ENCODE measurements at places on chromosomes 3 and 15. TPM values are rescaled to one million over a fixed set of nuclear protein-coding genes. Genes with fewer than 3 reads are reported as not detected.
A peak's percentile ranks its signal among the peaks of the same experiment; 100 is the strongest.

The RAB27A gene
- total RNA-seq, result 14.0 TPM

The SEMA3F gene
- total RNA-seq, result 23.3 TPM

The NR1I2 gene
- total RNA-seq, result 0.10 TPM

The ROPN1 gene
- 0.69 TPM for total RNA-seq

The PLXNB1 gene
- 41.2 TPM for total RNA-seq

The FOXB1 gene
- total RNA-seq, result not detected

The SLC28A1 gene
- not detected for total RNA-seq

The UACA gene
- 105 TPM for total RNA-seq

DNA sequence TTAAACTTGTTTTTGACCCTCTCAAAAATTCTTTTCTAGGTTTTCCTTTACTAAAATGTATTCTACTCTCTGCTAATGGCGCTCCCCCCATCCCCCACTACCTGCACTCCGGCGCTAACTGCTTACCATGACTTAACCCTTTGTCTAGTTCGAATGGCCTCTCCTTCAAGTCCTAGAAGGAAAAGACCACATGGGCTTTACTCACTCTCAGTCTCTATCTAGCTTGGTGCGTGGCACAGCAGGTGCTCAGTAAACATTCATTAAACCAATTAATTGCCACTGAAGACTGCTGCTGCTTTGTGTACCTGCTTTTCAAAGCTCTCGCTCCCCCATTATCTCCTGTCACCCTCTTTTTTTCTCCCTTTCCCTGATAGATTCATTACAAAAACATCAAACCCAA lies 457.7 kb upstream of the THRB start:
- DNase-seq, result no peak

DNA sequence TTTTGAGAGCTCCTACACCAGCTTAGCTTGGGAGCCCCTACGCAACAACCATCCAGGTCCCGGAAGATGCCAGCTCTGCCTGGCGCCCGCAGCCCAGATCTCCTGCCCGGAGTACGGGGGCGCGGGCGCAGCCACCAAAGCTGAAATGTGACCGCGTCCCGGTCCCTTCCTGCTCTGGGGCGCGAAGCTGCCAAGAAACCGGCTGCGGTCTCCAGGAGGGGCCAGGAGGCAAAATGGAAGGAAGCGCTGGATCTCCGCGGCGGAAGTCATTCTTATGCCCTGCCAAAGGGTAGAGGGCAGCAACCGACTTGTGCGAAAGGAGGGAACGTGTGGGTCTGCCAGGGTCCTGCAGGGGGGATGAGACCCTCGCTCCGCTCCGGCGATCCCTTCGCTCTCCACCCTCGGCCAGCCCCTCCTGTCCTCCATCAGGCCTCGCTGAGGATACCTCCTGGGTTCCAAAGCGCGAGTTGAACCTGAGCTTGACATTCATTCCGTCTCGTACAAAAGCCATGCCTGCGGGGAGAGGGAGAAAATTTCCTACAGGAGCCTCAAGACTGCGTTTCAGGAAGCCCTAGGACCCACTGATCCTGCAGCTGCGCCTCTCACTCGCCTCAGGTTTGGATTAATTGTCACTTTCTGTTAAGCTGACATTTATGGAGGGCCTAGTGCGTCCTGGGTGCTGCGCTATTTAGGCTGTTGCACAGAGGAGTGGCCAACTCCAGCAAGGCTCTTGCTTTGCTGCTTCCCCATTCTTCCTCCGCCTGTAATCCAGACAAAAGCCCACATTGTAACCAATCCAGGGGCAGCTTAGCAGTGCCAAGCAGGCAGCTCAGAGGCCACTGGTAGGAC lies 98.3 kb upstream of the VGLL3 start:
- peak; percentile 76 for DNase-seq

DNA sequence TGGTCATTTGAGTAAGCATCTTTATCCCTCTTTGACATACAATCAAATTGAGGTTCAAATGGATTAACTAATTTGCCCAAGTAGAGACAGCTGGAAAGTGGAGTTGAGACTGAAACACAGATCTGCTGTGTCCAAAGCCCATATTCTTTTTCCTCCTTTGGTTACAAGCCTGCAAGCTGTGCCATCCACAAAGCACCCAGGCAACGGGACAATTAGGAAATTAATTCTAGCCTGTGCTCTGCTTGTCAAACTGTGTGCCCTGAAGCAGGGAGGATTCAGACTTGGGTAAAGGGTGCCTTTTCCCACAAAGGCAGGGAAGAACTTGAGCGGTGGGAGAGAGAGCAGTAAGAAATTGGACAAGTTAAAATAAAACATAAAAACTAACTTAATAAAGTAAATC lies 127.9 kb downstream of the DTWD1 start:
- DNase-seq, result no peak

GRCh38 chr3:49484471-49484870 lies 14.4 kb downstream of the DAG1 start:
- DNase-seq, result no peak

DNA sequence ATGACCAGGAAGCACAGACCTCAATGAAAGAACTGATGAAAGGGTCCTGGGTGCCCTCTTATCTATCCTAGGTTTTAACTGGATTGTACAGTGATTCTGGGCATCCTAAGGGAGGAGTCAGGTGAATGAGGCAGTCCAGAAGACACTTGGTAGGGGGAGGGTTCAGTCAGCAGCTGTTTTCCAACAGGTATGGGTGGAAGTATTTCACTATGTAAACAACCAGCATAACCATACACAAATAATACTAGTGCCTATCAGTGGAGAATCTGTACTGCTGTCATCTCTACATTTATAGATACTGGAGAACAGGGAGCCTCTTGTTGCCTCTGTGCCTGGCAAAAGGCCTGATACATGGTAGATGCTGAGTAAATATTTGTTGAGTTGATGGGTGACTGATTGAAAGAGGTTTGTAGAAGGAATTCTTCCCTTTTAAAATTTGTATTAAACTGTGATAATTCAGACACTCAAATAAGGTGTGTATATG lies 328.5 kb downstream of the RBMS3 start:
- DNase-seq, result no peak

- DNase-seq, result no peak
Measured at GRCh38 chr15:66630801-66631351, 65.1 kb upstream of the LCTL start.

DNA sequence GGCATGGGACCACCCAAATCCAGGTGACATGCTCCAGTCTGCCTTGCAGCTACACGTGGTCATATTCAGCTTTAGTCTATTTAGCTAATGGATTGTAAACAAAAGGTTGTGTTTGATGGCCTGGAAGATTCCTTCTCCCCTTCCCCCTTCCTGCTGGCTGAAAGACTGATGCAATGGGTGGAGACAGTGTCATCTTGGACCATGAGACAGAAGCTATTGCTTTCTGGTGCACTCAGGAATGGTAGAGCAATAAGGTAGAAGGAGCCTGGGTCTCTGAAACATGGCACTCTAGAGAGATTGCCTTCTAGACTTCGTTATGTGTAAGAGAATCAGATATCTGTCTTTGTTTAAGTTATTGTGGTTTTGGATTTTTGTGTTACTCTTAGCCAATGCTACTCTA lies 25.7 kb upstream of the PTX3 start:
- no peak for DNase-seq

GRCh38 chr3:16494814-16495431 lies 18.6 kb downstream of the RFTN1 start:
- DNase-seq, result no peak

GRCh38 chr3:97949110-97949485 lies 23.1 kb downstream of the RIOX2 start:
- peak; percentile 11 for DNase-seq

DNA sequence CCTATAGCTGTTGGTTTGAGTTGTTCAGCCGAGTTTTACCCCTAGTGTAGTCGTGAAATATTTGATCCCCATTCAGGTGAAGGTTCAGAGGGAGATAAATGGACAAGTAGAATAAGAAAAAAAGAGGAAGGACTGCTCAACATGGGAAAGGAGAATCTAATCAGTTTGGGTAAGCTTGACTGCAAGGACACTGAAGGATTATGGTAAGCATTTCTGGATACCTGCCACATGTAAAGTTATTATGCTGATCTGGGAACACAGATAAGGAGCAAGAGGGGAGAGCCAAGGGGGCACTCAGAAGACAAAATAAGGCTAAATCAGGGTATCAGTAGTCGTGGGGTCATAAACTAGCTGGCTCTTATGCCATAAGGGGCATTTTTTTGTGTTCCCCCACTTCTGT lies 49.9 kb downstream of the TFG start:
- DNase-seq, result no peak

DNA sequence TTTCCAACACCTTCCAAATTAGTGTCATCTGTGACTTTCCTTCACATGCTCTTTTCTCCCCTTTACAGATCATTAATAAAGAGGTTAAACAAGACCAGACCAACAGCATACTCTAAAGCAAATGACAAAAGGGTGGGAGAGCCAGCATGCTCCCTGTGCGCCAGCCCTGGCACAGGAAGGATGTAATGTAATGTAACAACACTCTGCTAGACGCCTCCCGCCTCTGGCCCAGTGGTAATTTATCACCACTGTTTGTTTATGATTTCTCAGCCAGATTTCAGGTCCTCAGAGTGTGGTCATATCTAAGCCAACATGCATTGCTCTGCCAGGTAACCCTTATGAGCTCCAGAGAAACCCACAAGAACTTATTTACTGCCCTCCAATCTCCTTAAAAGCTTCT lies 189.5 kb upstream of the WNT5A start:
- no peak for DNase-seq

DNA sequence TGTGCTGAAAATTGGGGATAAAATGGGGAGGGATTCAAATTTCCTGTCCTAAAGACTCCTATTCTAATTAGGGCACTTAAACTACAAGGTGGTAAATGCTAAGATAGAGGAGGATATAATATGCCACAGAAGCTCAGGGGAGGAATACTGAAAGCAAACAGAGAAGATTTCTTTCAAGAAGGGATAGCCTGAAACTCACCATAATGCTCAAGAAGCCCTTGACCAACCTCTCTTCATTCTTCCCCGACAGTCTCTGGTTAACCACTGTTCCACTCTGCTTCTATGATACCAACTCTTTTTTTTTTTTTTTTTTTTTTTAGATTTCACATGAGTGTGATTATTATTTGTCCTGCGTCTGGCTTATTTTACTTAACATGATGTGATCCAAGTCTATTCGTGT lies 398.2 kb upstream of the FRG2C start:
- DNase-seq, result no peak

DNA sequence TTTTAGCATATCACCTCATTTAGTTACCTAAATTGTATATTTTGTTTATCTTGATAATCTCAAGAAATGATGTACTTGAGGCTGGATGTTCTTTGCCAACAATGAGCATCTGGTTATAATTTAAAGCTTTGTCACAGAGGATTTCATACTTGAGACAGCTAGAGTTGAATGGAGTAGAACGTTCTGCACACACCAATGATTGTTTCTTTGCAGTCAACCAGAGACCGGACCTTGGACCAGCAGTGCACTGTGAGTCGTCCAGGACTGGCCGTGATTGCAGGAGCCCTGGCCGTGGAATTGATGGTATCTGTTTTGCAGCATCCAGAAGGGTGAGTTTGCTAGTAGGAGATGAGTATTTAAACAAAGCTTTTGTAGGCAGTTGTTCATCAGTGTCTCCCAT lies 90.4 kb downstream of the ATG7 start:
- DNase-seq, result peak; percentile 30

- no peak for DNase-seq
Measured at GRCh38 chr3:142259359-142259758, 34.0 kb upstream of the GK5 start.

- no peak for DNase-seq
Measured at GRCh38 chr3:34261001-34261385, 462.6 kb downstream of the PDCD6IP start.

- DNase-seq, result no peak
Measured at GRCh38 chr15:69843276-69843899, 254.3 kb downstream of the TLE3 start.

DNA sequence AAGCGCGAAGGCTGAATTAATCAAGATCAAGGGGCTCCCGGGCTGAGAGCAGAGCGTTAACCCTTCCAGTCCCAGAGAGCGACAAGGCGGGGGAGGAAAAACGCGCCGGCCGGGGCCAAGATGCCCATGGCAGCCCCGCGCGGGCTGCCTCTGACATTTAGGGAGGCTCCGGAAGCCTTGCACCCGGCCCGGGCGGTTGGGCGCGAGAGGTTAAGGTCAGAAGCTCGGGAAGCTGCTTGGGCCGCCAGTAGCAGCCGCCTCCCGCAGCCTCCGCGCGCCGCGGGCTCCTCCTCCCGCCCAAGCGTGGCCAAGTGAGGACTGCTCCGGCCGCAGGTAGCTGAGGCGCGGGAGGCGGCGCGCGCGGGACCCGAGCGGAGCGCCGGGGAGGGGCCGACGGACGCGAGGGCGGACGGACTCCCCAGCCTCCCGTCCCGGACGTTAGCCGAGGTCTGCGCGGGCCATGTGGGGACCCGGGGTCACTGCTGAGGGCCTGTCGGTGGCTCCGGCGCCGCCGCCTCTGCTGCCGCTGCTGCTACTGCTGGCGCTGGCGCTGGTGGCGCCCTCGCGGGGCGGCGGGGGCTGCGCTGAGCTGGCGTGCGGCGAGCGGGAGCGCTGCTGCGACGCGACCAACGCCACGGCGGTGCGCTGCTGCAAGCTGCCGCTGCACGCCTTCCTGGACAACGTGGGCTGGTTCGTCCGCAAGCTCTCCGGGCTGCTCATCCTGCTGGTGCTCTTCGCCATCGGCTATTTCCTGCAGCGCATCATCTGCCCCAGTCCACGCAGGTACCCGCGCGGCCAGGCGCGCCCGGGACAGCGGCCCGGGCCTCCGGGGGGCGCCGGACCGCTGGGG lies at the start of gene C3orf80:
TSS of gene C3orf80 (plus strand) at position 247 of the 850 bp plus-strand sequence. CDS start at position 461, 214 bp downstream.
- DNase-seq, result no peak

- DNase-seq, result peak; percentile 45
Measured at GRCh38 chr3:57596495-57597126, 533 bp downstream of the ARF4 start.

GRCh38 chr3:168072323-168072650 lies 23.4 kb downstream of the GOLIM4 start:
- DNase-seq, result peak; percentile 21

- peak; percentile 2 for DNase-seq
Measured at GRCh38 chr3:54574906-54575617, 352.8 kb downstream of the LRTM1 start.
